ENCODE measurements at places on chromosomes 5 and 9.

- no peak for DNase-seq
Measured at GRCh38 chr5:98519571-98519970, 253.9 kb upstream of the RGMB start.

- peak; percentile 19 for DNase-seq
Measured at GRCh38 chr5:147081311-147081764, 153.5 kb upstream of the STK32A start.

DNA sequence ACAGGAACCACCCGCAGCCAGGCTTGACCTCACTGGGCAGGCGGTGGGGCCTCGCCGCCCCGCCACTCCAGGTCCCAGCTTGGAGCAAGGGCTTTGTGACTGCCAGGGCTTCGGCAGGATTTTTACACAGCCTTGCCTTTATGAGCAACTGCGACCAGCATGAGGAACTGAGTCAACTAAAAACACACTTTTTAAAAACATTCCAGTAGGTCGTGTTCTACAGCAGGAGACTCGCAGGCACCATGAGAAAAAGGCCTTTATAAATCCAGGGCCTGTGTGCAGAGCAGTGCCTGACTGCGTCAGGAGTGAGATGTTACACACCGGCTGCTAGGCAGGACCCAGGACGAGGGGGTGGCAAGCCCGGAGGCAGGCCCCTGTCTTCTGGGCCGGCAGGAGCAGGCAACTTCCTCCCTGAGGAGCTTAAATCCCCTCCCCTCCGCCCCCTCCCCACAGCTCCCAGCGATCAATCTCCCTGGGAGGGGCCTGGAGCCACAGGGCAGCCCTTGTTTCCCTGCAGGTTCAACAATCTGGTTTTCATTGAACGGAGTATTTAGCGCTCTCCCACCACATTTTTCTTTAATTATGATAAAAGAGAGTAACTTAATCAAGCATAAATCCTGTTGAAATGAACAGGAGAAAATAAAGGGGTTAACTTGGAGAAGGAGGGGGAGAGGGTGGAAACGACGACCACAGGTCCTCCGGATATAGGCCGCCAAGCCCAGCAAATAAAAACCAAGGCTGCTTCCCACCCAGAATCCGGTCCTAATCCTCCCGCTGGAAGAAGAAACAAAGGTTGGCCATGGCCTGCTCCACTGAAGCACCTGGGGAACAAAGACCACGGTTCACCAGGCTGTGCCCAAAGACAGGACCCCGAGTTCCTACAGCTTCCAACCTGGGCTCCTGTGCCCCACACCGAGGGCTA, 92.5 kb downstream of the ROR2 start:
- DNase-seq, result no peak

DNA sequence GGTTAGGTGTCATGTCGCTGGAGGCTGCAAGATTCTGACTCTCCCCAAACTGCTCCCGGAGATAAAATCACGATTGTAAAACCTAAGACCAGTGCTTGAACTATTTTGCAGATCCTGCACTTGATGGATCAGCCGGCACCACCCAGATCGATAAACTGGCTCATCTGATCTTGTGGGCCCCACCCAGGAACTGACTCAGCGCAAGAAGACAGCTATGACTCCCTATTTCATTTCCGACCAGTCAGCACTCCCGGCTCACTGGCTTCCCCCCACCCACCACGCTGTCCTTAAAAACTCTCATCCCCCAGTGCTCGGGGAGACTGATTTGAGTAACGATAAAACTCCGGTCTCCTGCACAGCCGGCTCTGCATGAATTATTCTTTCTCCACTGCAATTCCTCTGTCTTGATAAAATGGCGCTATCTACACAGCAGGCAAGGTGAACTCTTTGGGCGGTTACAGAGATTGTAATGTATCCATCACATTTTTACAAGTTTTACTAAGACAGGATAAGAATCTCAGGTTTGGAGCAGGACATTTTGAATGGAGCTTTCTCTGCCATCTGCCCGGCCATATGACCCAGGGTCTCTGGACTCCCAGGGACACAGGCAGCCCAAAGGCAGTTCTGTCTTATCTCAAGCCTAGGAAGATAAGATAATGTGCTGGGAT, 10.6 kb upstream of the PPP1R26 start:
- DNase-seq, result no peak

- peak; percentile 2 for DNase-seq
Measured at GRCh38 chr9:103707181-103707580, 386.9 kb upstream of the SMC2 start.

DNA sequence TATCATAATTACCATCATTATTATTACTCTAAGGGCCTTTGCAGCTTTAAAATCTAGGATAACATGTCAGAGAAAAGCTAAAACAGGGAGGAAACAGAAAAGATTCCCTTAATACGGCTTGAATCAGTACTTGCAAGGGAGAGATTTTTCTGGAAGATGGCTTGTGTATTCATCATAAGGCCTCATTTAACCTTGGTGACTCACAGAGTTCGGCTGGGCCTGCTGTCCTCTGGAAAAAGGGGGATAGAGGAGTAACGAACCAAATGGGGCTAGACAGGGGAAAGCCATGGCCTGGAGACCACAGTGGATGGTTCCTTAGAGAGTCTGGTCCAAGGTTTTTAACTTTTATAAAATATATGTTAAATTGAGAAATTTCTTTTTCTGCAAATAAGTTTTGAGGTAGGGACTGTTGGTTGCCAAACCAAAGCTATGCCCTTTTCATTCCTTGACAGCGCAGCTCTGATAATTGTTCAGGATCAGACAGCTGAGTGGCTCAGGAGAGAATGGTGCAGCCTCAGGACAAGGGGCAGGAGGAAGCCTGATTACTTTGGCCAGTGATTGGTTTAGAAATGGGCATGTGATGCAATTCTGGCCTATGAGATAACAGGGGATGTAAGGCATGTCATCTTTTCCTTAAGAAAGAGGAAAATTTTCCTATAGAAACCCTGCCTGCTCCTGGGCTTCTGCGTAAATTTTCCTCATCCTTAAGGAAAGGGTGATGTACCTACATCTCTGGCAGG, 25.6 kb upstream of the GSN start:
- DNase-seq, result peak; percentile 55

GRCh38 chr5:75243100-75243499, 6.4 kb upstream of the ANKRD31 start:
- no peak for DNase-seq

- no peak for DNase-seq
Measured at GRCh38 chr5:88879724-88880123, 3.3 kb downstream of the MEF2C start.

DNA sequence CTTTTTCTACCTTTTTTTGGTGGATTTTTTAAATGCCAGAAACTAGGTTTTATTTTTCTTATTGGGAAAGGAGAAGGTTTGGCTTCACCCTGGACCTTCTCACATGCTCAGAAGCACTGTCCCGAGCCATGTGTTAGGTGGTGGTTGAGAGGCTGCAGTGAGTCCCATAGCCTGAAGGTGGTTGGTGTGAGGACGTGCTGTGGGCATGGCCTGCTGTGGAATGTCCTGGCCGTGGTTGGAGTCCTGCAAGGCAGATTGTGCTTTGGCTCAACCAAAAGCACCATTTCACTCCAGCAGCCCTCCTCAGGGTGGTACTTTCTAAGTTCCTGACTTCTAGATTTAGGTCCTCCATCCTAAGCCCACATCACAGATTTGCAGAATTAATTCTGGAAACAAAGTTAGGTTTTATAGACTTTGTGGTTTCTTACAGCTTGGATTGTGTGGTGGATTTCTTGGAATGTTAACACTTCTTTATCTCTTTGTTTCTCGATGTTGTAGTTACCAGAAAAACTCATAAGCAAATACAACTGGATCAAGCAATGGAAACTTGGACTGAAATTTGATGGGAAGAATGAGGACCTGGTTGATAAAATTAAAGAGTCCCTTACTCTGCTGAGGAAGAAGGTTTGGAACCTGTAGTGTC, 22.6 kb downstream of the OTULIN start:
- peak; percentile 14 for DNase-seq

All from M059J (cell line).